ENCODE measurements at places on chromosomes 2 and 18. TPM values are rescaled to one million over a fixed set of nuclear protein-coding genes. Genes with fewer than 3 reads are reported as not detected.

The CIB4 gene
- total RNA-seq = not detected

The HK2 gene
- 20.0 TPM for total RNA-seq

The ZAP70 gene
- not detected for total RNA-seq

The LRP2 gene
- 0.41 TPM for total RNA-seq

The SALL3 gene
- total RNA-seq = not detected

The C1QL2 gene
- not detected for total RNA-seq

The ATOH8 gene
- 17.0 TPM for total RNA-seq

The POTEC gene
- total RNA-seq = not detected

The UPP2 gene
- total RNA-seq = not detected

The DARS1 gene
- total RNA-seq = 89.0 TPM

The MFSD2B gene
- not detected for total RNA-seq

The APOB gene
- total RNA-seq = not detected

The KRTCAP3 gene
- not detected for total RNA-seq

The SIGLEC15 gene
- total RNA-seq = 8.4 TPM

The DLX1 gene
- total RNA-seq = 0.41 TPM

The ANKRD30B gene
- total RNA-seq = 2.7 TPM

The GKN1 gene
- not detected for total RNA-seq

The ZNF516 gene
- total RNA-seq = 10.8 TPM

The KLF7 gene
- total RNA-seq = 38.5 TPM

The UGT1A10 gene
- total RNA-seq = 0.41 TPM

The MAIP1 gene
- total RNA-seq = 5.6 TPM

The CBLN2 gene
- 0.33 TPM for total RNA-seq

The UCN gene
- 1.1 TPM for total RNA-seq

The VWC2L gene
- total RNA-seq = not detected

Data from fibroblast of the aortic adventitia (primary cell).